ENCODE measurements at places on chromosomes 5 and 9.

GRCh38 chr5:57231607-57232006 is 57.7 kb downstream of the GPBP1 start:
- DNase-seq, result peak; percentile 23

DNA sequence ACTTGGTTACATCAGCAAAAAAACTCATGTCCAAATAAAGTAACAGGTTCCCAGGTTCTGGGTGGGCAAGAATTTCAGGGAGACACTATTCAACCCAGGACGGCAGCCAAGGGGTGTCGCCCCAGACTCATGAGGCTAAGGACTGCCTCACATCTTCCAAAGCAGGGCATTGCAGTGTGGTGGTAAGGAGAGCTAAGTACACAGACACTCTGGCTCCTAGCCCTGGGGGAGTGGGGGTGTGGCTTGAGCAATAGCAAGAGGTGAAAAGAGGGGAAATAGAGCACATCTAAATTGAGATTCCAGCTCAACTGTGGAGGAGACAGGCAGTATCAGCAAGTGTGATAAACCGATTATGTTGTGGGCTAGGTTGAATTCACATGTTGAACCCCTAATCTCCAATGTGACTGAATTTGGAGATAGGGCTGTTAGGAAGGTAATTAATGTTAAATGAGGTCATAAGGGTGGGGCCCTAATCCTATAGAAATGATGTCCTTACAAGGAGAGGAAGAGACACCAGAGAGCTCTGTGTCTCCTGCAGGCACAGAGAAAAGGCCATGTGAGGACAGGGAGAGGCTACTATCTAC is 49.9 kb upstream of the MARCHF11 start:
- DNase-seq, result no peak

DNA sequence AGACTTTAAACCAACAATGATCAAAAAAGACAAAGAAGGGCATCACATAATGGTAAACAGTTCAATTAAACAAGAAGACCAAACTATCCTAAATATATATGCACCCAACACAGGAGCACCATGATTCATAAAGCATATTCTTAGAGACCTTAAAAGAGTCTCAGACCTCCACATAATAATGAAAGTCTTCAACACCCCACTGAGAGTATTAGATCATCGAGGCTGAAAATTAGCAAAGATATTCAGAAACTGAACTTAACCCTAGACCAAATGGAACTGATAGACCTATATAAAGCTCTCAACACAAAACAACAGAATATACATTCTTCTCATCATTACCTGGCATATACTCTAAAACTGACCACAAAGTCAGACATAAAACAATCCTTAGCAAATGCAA is 11.7 kb upstream of the SPINK14 start:
- DNase-seq, result no peak

GRCh38 chr5:101796427-101796826 is 499.7 kb downstream of the SLCO4C1 start:
- no peak for DNase-seq

DNA sequence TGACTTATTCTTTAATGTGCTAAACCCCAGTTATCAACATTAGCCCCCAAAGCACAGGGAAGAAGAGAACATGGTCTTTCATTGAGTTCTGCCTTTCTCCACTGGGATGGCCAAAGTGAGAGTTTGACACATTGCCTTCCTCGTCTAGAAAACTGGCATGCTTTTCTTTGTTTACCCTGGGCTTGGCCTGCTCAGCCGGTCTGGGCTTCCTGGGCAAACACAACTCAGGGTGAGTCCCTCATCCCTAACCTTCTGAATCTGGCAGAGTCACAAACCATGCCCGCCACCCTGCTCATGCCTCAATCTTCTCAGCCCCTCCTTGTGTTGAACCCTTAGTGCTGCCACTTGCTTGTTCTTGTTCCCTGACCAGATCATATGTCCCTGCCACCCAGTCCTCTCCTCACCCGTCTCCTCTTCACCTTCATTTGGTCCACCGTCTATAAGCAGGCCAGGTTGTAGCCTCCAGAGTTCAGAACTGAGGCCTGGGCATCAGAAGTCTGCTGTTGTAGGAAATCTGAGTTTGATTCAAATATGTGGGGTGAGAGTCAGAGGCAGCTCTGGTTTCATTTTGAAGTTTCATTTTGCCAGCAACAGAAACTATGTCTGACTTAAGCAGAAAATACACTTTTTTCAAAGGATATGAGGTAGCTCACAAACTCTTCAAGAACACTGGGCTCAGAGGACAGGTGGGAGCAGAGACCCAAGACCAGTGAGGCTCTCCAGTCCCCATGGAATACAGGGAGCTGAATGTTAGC is 217.6 kb downstream of the NDUFS4 start:
- DNase-seq, result no peak

- no peak for DNase-seq
Measured at GRCh38 chr9:113503613-113504211, 40.2 kb downstream of the RGS3 start.

- peak; percentile 35 for DNase-seq
Measured at GRCh38 chr9:115144706-115145105, 26.7 kb upstream of the TNC start.

DNA sequence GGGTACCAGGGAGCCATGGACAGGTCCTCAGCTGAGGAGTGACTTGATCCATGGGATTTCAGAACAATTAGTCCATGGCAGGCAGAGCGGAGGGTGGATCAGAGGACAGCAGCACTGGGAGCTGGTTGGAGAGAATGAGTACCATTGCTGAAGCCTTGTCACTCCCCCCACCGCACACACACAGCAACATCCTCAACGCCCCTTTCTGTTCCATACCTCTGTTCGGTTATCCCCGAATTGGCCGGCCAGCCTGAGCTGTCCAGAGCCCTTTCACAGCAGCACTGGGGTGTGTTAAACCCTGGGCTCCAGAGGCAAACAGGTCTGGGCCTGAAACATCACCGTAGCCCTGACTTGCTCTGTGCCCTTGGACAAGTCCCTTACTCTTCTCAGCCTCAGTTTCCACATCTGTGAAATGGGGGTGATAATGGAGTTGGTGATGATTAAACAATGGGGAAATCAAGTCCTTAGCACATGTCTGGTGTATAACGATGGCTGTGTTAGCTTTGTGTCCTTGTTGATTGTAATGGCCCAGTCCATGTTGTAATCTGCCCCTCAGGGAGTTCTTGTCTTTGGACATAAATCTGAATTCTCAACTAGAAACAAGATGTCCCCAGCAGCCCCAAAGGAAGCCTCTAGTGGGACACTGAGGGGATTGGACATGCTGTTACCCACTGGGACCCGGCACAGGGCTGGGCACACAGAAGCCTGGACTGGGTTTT is 16.9 kb downstream of the GSN start:
- DNase-seq, result no peak

DNA sequence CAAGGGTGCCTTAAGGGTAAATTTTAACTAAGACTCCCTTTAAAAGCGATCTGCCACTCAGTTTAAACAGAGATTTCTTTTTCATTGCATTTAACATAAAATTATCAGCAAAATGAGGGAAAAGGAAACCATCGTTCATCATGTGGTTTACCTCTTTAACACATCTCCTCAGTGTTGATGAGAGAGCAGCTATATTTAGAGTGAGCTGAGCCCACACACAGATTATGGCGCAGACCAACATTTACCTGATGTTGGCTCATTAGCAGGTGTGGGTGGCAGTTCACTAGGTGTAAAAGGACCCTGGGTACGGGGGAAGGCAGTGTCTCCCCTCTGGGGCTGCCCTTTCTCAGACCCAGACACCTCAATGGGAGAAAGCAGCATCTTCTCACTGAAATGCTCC is 149.8 kb downstream of the ENTREP1 start:
- no peak for DNase-seq

DNA sequence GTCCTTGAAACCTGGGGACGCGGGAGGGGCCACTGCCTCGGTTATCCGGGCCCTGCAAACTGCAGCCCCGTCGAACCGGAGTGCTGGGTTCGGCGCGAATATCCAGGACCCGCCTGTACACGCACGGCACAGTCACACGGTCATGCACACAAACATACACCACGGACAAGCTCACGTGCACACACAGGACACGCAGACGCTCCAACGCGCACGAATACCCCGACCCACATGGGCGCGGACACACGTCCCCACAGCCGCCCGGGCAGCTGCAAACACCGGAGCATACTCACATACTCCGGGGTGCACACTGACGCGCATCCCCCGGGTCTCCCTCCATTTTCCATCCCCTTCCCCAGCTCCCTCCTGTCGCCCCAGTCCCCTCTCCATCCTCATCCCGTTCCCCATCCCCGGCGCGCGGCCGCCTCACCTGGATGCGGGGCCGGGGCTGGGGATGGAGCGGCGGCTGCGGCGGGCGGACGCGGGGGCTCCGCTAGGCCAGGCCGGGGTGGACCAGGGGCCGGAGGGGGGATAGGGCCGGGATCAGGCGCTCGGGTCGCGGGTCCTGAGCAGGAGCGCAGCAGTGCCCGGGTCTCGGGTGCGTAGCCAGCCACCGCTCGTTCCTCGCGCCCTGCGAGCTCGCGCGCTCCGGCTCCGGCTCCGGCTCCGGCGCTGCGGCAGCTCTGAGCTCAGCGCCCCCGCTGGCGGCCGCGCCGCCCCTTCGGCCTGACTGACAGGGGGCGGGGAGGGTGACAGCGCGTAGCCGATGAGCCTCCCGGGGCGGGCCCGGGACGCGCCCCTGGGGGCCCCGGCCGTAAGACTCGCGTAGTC is at the start of the genes EIF4E1B and SNCB:
TSS of gene EIF4E1B (plus strand) at position 823 of the 828 bp plus-strand sequence. CDS start 12,113 bp downstream, outside the sequence.
TSS of gene SNCB (minus strand) at position 682 of the 828 bp plus-strand sequence. CDS start 880 bp downstream, outside the sequence.
- DNase-seq, result no peak

GRCh38 chr5:166505544-166505943 is 1785.9 kb upstream of the WWC1 start:
- DNase-seq, result no peak

DNA sequence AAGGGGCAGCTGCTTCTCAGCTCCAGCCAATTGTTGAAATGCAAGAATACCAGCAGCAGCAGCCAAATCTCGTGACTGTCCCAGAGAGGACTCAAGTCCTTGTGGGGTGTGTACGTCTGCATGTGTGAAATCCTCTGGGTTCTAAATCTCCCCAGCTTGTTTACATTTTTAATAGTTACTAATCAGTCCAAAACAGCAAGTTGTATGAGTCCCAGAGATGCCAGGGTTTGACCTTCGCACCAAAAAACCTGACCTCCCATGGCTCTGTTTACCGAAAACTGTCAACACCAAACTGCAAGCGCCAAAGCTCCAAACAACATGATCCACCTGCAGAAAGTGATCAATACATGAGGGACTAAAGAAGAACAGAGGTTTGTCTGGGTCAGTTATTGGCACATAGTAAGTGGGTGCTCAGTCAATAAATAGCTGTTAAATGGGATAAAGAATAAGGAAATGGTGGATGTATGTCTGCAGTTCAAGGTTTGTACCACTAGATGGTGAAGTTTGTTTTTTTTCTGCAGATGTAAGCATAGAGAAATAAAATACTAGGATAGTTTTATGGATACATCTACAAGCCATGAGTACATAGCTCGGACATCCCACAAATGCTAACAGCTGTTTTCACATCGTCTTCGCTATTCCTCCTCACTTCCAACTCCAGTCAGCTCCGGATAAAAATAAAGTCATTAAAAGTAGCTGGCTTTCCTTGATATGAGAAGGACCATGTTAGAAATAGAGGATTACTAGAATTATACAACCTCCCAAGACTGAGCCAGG is 85.3 kb upstream of the ADRB2 start:
- DNase-seq, result peak; percentile 75

DNA sequence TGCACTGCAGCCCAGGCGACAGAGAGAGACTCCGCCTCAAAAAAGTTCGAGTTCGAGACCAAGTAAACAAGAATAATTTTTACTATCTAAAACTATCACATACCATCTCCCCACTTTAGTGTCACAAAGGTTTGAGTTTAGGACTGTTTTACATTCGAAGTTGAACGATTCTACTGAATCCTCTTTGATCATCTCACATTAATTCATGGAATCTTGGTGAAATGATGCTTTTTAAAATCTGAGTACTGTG is 715 bp upstream of the RPS6 start:
- no peak for DNase-seq

- no peak for DNase-seq
Measured at GRCh38 chr5:177430140-177430951, 3.9 kb downstream of the GRK6 start.

GRCh38 chr9:134123764-134124128 is 12.1 kb upstream of the WDR5 start:
- DNase-seq, result no peak

GRCh38 chr9:131008909-131009618 is at the start of gene LAMC3:
Gene LAMC3 (plus strand): TSS chr9:131009174. CDS start chr9:131009215, 41 bp downstream.
- DNase-seq, result no peak

- DNase-seq, result peak; percentile 22
Measured at GRCh38 chr5:15383469-15383868, 116.5 kb upstream of the FBXL7 start.

GRCh38 chr9:126854734-126855133 is 5.7 kb upstream of the ZBTB34 start:
- DNase-seq, result no peak

DNA sequence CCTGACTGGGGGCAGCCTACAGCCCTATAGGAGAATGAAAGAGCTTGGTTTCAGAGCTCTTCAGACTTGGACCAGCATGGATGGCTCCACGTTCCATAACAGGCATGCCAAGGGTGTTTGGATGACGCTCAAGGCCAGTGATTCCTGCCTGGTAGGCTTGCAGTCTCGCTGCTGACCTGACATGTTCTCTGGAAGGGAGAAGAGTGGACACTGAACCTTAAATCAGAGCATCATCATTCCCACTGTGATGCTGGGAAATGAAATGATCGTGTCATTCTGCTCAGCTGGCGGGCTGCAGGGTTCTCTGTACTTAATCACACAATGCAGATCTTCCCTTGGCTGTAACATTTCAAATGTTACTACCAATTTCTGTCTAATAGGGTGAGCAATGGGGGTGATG is 57.0 kb downstream of the CFAP90 start:
- DNase-seq, result no peak

DNA sequence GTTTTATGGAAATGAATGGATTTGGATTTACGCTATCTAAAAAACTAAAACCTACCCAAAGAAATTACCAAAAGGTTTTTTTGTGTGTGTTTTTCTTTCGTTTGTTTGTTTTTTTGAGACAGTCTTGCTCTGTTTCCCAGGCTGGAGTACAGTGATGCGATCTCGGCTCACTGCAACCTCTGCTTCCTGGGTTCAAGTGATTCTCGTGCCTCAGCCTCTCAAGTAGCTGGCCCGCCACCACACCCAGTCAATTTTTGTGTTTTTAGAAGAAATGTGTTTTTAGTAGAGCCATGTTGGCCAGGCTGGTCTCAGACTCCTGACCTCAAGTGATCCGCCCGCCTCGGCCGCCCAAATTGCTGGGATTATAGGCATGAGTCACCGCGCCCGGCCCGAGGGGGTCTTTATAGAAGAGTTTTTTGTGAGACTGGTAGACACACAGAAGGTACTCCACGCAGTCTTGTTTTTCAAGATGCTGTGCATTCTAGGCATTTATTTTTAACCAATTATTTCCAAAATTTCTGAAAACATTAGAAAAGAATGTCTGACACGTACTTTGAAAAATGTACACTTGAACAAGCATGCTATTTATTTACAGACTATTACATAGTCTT is 75.7 kb downstream of the NR6A1 start:
- no peak for DNase-seq

- DNase-seq, result no peak
Measured at GRCh38 chr5:121378559-121379359, 472.9 kb upstream of the FTMT start.

- no peak for DNase-seq
Measured at GRCh38 chr5:88667496-88668201, 215.3 kb downstream of the MEF2C start.

- no peak for DNase-seq
Measured at GRCh38 chr9:126587187-126588185, 26.2 kb upstream of the LMX1B start.

GRCh38 chr5:74977471-74977870 is 74.9 kb downstream of the GCNT4 start:
- no peak for DNase-seq
